ENCODE measurements at places on chromosomes 3 and 15. TPM values are rescaled to one million over a fixed set of nuclear protein-coding genes. Genes with fewer than 3 reads are reported as not detected.

Gene AMT
- 0.36 TPM for total RNA-seq

DNA sequence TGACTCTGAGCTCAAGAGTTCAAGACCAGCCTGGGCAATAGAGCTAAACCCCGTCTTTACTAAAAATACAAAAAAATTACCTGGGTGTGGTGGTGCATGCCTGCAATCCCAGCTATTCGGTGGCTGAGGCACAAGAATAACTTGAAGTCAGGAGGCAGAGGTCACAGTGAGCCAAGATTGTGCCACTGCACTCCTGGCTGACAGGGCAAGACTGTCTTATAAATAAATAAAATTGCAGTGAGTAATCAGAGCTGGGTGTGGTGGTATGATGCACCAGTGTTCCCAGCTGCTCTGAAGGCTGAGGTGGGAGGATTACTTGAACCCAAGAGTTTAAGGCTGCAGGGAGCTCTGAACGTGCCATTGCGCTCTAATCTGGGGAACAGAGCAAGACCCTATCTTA lies 55.9 kb upstream of the GCNT3 start:
- no peaks in the 10 kb centered on the region for H3K4me1 ChIP-seq
- H3K4me3 ChIP-seq, result no peak overlapping the region
- DNase-seq, result no peak

DNA sequence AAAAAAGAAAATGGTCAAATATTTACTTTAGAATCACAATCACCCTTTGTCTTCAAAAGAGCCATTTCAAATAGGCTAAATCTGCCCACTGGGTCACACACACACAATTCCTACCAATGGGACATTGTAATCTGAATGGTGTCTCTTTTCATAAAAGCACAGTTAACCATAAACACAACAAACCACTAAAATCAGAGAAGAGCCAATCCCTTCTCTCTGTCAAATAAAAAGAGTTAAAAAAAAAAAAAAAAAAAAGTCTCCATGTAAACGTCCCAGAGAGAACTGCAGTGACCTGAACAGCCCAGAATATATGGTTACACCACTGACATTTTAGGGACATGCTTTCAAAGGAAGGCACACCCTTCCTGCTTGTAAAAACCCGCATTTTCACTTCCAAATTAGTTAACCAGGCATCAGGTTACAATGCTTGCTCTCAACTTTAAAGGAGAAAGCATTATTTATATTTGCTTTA lies 63.7 kb downstream of the PRICKLE2 start:
- peaks cover 12% of the 10 kb centered on the region for H3K4me1 ChIP-seq
- no peak overlapping the region for H3K4me3 ChIP-seq
- peaks cover 43% of the 10 kb centered on the region for H3K36me3 ChIP-seq
- no peak for DNase-seq
- H3K27ac ChIP-seq, result no peak overlapping the region

Gene LSAMP
- 8.1 TPM for total RNA-seq

GRCh38 chr15:31360843-31361763 lies 34.5 kb downstream of the KLF13 start:
- no peaks in the 10 kb centered on the region for H3K27me3 ChIP-seq
- H3K4me1 ChIP-seq, result peaks cover 14% of the 10 kb centered on the region
- H3K27ac ChIP-seq, result no peak overlapping the region

- H3K4me3 ChIP-seq, result no peak overlapping the region
- no peaks in the 10 kb centered on the region for H3K4me1 ChIP-seq
- H3K27ac ChIP-seq, result no peak overlapping the region
- no peaks in the 10 kb centered on the region for H3K36me3 ChIP-seq
- no peak for DNase-seq
- H3K27me3 ChIP-seq, result no peaks in the 10 kb centered on the region
Measured at GRCh38 chr3:20984594-20985205, 766.3 kb downstream of the ZNF385D start.

DNA sequence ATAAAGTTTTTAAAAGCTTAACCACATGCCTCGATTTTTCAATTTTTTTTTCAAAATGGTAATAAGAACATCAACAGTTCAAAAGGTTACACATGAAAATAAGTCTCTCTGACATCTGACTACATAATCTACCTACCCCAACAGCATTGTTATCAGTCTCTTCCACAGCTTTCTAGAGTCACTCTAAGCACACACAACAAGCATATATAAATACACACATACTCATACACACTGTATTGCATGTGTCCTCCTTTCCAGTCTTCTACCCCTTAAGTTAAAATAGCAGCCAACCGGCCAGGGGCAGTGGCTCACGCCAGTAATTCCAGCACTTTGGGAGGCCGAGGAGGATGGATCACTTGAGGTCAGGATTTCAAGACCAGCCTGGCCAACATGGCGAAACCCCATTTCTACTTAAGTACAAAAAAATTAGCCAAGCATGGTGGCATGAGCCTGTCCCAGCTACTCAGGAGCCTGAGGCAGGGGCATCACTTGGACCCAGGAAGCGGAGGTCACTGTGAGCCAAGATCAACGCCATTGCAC lies 12.2 kb downstream of the TBL1XR1 start:
- H3K36me3 ChIP-seq, result no peaks in the 10 kb centered on the region
- no peak for DNase-seq
- H3K4me3 ChIP-seq, result no peak overlapping the region
- H3K27me3 ChIP-seq, result no peaks in the 10 kb centered on the region
- H3K4me1 ChIP-seq, result peaks cover 6% of the 10 kb centered on the region

- H3K27me3 ChIP-seq, result no peaks in the 10 kb centered on the region
- DNase-seq, result no peak
- H3K4me1 ChIP-seq, result no peaks in the 10 kb centered on the region
- H3K4me3 ChIP-seq, result no peak overlapping the region
- H3K27ac ChIP-seq, result no peak overlapping the region
Measured at GRCh38 chr15:42401544-42402454, 42.5 kb downstream of the CAPN3 start.

DNA sequence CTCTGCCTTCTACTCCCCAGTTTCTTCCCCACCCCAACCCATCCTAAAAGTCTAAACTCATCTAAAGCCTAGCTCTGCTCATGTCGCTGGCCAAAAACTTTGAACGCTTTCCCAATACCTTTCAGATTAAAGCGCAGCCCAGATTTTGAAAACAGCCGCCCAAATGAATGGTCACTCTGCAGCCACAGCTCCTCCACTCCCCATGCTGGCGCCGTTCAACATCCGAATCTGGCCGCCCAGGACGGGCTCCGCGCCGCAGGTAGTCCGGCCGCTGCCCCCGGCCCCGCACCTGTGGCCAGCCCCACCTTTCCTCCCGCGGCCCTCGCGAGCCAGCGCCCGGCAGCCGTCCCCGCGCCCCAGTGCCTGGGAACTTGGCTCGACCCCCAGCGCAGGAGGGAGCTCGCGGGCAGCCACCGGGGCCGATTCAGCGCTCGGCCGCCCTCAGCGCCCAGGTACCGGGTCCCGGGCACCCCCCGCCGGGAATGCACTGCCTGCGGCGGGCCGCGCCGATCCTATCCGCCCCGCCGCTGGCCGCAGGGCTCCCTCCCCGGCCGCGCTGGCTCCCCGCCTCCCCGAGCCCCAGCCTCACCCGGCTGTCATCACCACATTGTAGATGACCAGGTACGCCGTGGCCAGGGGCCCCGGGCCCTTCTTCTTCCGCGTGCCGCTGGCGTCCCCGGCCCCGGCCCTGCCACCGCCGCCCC lies 417 bp downstream of the HACD2 start:
- H3K4me1 ChIP-seq, result no peaks in the 10 kb centered on the region
- peak overlapping the region; percentile 63 for H3K4me3 ChIP-seq
- no peak for DNase-seq
- no peaks in the 10 kb centered on the region for H3K27me3 ChIP-seq
- no peaks in the 10 kb centered on the region for H3K36me3 ChIP-seq

DNA sequence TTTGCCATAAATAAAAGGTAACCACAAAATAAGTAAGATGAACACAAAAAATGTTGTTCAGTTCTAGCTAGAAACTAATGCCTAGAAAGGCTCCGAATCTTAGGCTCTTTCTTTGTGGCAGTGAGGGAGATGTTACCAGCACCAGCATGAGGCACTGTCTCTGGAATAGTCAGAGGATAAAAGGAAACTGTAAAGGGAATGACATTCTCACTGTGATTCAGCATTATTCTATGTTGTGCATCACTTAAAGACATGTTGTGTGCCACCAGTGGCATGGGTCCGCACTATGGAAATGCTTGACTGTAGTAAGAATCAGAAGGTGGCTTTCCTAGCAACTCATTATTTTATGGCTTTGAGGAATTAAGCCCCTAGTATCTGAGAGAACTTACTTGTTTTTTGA lies 70.8 kb downstream of the SEC22A start:
- H3K4me1 ChIP-seq, result peaks cover 2% of the 10 kb centered on the region
- 0 out of 2 replicates have a peak, but pooled peaks cover 1% of the 10 kb centered on the region for H3K36me3 ChIP-seq
- no peaks in the 10 kb centered on the region for H3K27me3 ChIP-seq
